ENCODE measurements at places on chromosomes 6 and 20. TPM values are rescaled to one million over a fixed set of nuclear protein-coding genes. Genes with fewer than 3 reads are reported as not detected.

- DNase-seq = peak; percentile 73
Measured at GRCh38 chr20:23889775-23890187, 10.2 kb upstream of the CST5 start.

DNA sequence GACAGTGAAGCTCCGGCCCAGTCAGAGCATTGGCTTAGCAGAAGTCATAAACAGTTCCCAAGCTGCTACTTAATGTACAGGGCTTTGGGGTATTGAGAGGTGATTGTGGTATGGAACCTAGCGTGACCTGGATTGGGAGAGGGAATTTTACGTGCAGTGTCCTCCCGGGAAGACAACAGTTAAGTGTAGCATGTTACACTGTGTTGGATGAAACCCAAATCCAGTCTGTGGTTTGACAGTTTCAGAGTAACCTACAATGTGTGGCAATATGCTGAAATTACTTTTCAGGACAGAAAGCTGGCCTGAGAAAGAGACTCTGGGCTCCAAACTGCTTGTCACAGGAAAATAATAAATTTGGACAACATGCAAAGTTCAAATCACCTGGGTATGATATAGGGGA is 28.1 kb upstream of the RALGAPA2 start:
- no peak for DNase-seq

DNA sequence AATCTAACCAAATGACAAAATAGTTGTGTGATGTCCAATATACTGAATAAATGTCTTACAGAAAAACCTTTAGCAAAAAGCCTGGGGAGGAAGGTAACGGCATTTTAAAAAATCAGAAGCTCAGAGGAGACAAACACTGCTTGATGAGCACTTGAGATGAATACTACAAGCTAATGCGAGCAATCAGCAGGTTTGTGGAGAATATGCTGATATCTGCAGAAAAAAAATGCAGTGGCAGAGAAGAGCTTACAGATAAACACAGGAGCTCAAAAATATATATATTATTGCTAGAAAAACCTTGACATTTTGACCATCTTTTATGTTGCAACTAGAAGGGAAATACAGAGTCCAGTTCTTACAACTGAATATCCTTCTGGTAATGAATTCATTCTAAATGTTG is 972.7 kb downstream of the KIF16B start:
- DNase-seq = no peak

DNA sequence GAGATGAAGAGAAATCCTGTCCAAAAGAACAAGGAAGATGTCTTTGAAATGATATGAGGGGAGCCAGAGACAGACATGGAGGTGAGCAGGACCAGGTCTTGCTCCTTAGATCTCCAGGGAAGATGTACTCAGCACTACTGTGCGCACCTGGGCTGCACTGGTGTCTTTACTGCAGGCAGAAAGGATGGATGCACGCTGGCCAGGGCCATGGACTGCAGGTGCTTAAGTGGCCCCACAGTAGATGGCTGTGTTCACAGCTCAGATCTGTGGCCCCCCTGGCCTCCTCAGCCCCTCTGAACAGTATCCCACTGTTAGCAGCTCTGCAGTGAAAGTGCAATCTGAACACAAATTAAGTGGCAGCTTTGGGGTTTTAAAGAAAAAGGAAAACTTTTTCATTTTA is 343.0 kb downstream of the NRN1 start:
- no peak for DNase-seq

The SLC35A1 gene
- 14.9 TPM for total RNA-seq

The FOXP4 gene
- 7.5 TPM for total RNA-seq

The PSORS1C1 gene
- not detected for total RNA-seq

Data from activated naive CD8-positive, alpha-beta T cell treated with anti-CD3 and anti-CD28 coated beads, Interleukin-2, amount 10 ng/mL, durations not matched to agents 7 days and 5 days (primary cell).